Epithelial cell of esophagus (primary cell): ENCODE measurements at places on chromosomes 7 and 10.

- DNase-seq = peak; percentile 73
These were observed 114.1 kb downstream of the ABCA13 start for GRCh38 chr7:48285373-48285772.

- DNase-seq = no peak
These were observed 7.1 kb downstream of the CAMK2B start for GRCh38 chr7:44318332-44318731.

GRCh38 chr10:24382045-24382444, 173.1 kb downstream of the KIAA1217 start:
- no peak for DNase-seq

DNA sequence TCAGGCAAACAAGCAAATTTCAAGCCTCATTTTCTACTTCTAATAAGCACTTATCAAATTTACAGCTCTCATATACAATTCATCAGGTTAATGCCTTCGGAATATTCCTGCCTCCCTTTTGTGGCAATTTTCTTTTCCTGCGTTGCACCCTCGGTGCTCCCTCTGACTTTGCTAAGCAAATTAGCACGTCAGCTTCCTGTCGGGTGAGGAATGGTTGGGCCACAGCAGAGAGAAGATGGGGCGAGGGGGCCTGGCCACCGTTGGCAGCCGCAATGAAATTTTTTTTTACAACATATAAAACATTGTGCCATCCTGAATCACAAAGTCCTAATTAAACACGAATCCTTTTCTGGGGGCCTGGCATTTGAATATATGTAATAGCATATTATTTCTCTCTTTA, 28.1 kb downstream of the ELFN1 start:
- DNase-seq = no peak

DNA sequence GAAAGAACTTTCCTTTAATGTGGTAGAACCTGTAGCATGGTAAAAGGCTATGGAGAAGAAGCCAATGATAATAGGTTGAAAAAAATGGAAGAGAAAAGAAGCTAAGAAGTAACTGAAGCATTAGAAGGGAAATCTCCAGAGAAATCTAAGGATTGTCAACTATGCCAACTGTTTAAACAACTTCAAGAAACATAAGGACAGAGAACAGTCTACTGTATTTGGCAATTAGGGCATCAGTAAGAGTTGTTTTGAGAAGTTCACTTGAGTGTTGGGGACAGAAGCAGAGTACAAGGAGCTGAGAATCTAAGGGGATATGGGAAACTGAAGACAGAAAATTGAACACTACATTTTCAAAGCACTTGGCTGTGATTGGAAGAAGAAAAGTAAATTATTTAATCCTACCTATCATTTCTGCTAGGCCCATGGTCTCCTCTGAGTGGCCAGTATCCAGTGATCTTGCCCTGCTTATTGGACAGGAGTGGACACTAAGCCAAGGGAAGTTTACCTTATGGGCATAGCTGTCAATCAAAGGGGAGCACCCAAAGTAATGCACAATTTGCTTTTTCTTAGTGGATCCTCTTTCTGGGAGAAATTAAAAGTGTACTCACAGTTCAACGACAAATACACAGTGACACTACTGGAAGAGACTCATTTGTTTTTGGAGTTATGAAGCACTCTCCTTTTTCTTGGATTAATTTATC, 56.4 kb upstream of the CCDC71L start:
- no peak for DNase-seq

GRCh38 chr10:78894841-78895195, 173.9 kb upstream of the ZMIZ1 start:
- peak; percentile 45 for DNase-seq

DNA sequence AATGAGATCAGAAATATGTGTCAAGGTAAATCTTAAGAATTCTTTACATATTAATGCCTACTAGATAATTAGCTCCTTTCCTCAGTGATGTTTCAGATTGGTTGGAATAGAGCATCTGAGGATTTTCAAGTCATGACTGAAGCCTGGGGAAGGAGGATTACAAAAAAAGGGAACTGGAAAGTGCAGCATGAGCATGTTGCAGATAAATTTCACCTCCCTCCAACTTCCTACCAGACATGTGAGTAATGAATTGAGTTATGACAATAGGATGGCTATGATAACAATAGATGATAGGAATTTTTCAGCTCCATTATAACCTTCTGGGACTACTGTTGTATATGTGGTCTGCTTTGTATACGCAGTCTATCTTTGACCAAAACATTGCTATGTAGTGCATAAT, 104.2 kb upstream of the RAB18 start:
- DNase-seq = no peak

GRCh38 chr7:106433377-106433776, 148.6 kb upstream of the NAMPT start:
- no peak for DNase-seq

DNA sequence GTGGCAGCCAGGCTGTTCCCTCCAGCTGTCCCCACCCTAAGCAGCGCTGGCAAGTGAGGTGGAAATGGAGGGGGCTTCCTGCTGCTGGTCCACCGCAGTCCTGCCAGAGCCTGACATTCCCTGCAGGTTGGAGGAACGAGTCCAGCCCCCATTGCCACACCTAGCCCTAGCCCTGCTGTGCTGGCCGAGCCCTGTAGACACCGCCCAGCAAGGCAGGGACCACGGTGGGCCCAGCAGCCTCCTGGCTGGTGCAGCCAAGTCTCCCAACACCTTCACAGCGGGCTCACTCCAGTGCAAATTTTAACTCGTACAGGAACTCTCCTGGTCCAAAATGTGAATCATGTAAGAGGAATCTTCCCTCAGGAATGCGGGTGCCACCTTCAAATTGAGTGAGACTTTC, 116.3 kb downstream of the PAXIP1 start:
- no peak for DNase-seq

- DNase-seq = no peak
These were observed 1.8 kb upstream of the VWC2 start for GRCh38 chr7:49771427-49772176.

DNA sequence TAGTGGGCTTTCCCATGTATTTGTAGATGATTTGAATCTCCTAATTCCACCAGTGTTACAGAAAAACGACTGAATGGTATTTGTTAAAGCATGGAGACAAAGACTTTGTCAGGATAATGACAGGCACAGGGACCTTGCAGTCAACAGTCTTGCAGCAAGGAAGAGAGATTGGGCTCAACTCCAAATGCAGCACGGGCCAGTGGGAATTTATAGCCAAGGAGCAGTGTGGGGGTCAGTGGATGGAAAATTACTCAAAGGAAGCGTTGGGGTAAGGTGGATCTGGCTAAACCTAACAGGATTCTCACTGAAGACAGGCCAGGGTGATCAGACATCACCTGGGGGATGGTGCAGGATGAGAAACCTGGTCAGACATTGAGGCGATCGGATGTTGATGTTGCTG, 24.3 kb downstream of the CPVL start:
- DNase-seq = no peak

DNA sequence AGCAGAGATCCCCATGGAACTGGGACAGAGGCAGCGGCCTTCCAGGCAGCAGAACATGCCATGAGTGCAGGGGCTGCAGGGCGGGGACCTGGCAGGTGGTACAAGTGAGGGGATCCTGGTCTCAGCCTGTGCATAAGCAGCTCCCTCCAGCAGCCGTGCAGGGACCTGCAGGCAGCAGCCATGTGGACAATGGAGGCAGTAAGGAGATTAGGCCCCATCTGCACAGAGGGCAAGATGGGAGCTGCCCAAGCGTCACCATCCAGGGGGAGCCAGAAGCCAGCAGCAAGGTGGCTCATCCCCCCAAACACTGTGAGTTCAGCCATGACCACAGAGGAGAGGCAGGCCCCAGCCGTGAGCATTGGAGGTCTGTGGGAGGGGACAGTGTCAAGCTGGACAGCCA, 3.1 kb downstream of the DDC start:
- DNase-seq = no peak

- DNase-seq = peak; percentile 99
These were observed 91.9 kb upstream of the MBL2 start for GRCh38 chr10:52864201-52865106.

DNA sequence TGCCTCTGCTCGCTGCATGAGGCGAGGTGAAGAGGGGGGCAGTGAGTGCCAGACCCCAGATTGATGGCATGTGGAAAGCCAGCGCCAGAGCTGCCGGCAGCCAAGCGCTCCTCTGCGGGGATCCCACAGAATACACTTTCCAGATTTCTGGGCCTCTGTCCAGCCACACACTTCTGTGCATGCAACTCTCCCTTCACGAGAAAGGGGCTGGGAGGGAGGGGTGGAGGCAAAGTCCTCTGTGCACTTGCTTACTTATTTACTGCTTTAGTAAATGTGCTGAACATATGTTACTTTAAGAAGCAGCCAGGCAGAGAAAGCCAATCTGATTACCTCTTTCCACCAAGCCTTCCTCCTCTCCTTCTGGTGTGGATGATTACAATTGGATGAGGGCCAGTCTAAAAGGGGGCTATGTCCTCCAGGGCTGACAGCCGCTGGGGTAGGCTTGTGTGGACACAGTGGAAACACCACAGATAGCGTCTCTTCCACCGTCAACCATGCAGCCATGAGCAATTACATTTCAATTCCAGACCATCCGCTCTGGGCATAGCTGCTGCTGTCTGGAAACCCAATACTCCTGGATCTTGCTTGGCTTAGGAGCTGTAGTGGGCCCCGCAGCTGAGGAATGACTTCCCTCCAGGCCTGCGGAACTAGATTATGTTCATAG, 322.8 kb upstream of the ANKRD30A start:
- no peak for DNase-seq
